Urinary bladder (tissue), 4 donors: ENCODE measurements at places on chromosomes 3 and 15.

- no peak for DNase-seq
These were observed 135.5 kb upstream of the SGO1 start for GRCh38 chr3:20321391-20322047.

DNA sequence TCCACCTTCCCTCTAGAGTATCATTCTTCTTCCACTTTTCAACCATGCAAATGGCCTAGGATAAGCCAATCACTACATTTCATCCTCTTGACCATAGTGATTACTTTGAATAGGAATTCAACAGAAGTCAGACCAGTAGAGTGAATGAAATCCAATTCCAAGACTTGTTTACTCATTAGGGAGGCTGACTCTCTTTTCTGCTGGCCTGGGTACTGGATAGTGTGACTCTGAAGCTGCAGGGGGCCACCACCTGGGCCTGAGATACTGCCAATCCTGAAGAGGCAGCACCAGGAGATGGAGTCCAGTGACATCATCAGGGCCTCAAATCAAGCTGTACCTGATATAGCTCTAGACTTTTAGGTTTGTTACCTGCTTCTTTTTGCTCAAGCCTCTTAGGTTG is 7.0 kb upstream of the FSTL1 start:
- DNase-seq: no peak

- DNase-seq: no peak
These were observed 49.9 kb downstream of the LRRFIP2 start for GRCh38 chr3:37124435-37124834.

DNA sequence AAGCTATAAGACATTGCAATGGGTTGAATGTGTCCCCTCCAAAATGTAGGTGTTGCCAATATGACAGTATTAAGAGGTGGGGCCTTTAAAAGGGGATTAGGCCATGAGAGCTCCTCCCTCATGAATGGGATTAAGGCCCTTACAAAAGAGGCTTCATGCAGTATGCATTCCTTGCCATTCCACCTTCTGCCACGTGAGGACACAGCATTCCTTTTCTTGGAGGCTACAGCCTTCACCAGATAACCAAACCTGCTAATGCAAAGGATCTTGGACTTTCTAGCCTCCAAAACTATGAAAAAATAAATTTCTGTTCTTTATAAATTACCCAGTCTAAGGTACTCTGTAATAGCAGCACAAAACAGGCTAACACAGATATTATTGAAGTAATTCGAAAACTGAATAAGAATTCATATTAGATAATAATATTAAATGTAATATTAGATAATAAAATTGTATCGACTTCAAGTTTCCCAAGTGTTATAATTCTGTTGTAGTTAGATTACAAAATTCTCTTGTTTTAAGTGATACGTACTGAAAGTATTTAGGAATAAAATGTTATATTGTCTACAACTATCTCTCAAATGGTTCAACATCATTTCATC is 29.4 kb upstream of the ATP8B4 start:
- DNase-seq: no peak
